Activated CD8-positive, alpha-beta memory T cell treated with anti-CD3 and anti-CD28 coated beads for 48 hours (primary cell): ENCODE measurements at places on chromosomes 3 and 15.
A peak's percentile ranks its signal among the peaks of the same experiment; 100 is the strongest.

GRCh38 chr3:173709026-173709425 lies 311.5 kb downstream of the NLGN1 start:
- DNase-seq = no peak

DNA sequence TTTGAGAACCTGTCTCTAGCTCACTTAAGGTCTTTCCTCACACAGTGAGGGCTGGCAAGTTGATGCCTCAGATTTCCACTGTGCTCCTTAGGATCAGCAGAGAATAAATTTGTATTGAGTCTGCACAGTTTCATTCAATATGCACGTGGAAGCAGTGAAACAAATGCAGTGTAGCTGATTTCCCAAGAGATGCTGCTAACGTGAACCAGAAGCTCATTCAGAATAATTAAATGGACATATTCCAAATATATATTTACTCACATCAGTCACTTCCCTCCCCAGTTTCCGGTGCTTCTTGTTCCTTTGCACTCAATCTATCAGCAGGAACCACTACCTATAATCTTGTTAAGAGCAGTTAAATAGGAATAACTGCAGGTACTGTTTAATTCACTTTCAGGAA lies 86.1 kb downstream of the UNC13C start:
- no peak for DNase-seq

- DNase-seq = no peak
Measured at GRCh38 chr3:98343647-98344507, 9.8 kb upstream of the OR5K4 start.

DNA sequence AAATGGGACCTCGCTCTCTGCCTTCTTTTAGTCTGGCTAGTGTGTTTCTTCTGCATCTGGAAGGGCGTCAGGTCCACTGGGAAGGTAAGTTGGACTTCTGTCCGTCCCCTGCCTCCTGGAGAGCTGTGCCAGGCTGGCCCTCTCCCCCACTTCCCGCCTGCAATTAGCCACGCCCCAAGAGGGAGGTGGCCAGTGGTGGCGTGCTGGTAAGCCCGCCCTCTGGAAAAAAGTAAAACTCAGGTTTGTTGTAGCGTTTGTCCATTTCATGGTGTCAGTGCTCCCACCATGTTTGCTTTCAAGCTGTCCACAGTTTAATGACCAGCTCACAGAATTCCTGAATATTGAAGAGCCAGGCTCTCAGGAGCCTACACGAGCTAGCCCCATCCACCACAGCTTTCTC lies 55.6 kb downstream of the SLC6A6 start:
- no peak for DNase-seq

DNA sequence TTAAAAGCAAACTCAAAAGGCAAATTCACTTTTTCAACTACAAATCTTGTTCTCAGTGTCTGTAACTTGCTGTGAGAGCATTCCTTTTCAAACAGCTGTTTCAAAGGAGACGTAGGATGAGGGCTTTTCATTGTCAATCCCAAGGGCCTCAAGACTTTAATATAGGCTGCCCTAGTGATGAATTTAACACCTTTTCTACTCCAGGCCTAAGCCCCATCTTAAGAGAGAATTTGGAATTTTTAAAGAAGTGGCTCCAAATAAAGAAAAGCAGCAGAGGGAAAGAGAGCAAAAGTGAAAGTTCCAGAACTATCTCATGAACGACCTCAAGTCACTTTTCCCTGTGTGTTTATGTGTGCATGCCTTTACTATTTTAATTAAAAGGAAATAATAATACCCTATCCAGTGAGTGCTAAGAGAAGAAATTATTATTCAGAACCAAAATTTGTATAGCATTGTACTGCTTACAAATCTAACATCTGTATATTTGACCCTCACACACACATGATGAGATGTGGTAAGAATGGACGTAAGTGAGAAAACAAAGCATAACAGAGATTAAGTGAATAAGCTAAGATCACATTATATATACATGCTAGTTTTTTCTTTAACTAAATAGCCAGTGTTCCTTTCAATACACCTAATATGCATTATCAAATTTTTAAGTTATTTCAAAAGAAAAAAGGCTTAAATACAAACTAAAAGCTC lies 196.4 kb downstream of the VGLL3 start:
- no peak for DNase-seq

- DNase-seq = no peak
Measured at GRCh38 chr3:23086831-23087230, 116.3 kb upstream of the UBE2E2 start.

DNA sequence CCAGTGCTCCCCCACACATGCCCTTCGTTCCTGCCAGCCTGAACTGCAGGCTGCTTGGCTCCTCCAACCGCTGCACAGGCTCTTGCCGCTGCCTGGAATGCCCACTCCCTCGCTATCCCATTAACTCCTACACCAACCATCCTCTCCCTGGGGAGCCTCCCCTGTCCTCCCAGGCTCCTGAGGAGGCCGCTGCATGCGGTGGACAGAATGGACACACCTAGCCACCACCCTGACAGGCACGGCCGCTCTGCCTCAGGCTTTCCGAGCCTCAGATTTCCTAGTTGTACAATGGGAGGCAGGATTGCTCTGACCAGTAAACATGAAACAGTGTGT lies 2.3 kb downstream of the PLXNB1 start:
- no peak for DNase-seq

DNA sequence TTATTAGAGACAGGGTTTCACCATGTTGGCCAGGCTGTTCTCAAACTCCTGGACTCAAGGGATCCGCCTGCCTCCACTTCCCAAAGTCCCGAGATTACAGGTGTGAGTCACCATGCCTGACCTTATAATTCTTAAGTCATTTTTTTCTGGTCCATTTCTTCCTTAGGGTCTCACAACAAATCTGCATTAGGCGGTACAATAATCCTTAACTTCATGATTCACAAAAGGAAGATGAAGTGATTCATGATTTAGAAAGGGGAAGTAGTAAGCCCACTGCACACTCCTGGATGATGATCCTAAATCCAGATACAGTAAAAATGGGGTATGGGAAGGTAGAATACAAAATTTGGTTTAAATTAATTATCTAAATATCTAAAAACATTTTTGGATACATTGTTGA lies 45.0 kb upstream of the TKT start:
- DNase-seq = no peak

DNA sequence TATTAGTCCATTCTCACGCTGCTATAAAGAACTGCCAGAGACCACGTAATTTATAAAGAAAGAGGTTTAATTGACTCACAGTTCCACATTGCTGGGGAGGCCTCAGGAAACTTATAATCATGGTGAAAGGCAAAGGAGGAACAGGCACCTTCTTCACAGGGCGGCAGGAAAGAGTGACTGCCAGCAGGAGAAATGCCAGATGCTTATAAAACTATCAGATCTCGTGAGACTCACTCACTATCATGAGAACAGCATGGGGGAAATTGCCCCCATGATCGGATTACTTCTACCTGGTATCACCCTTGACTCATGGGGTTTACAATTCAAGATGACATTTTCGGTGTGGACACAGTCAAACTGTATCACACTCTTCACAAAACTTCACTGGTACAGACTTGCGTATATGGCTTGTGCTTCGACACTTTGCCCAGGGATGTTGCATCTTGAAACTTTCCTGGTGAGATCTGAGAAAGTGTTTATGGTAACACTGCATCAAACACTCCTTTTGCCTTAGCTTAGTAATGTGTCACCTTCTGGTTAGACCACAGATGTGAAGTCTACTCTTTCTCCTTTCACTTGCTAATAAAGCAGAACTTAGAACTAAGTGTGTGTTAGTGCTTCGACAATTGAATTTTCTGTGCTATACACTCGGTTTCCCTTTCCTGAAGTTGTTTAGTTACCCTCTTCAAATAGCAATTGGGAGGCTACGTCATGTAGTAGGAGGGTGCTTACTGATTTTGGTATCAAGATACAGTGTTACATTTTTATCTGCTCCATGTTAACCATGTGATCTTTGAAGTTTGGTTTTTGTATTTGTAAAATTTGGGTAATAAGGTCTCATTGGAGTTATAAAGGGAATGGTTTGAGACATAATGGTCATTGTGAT lies 185.7 kb downstream of the LPP start:
- DNase-seq = peak; percentile 26

GRCh38 chr3:126294211-126294808 lies 62.9 kb downstream of the KLF15 start:
- DNase-seq = no peak

DNA sequence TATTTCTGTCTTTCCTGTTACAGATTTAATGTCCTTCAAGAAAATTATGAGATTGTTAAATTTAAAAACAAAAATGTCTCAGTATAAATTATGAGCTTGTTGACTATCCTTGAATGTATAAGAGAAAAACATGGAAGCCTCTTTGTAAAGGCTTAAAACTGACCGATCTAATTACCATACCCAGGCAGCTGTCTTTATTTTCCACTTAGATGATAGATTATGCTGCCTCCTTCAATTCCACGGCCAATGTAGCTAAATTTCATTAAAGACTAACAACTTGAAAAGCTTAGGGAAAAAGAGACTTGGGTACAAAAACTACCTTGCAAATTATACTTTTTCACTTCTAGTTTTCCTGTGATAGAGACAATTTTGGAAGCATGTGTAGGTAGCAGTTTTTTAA lies 88.3 kb downstream of the ATP10A start:
- no peak for DNase-seq

GRCh38 chr15:38048001-38048455 lies 113.6 kb downstream of the TMCO5A start:
- no peak for DNase-seq

DNA sequence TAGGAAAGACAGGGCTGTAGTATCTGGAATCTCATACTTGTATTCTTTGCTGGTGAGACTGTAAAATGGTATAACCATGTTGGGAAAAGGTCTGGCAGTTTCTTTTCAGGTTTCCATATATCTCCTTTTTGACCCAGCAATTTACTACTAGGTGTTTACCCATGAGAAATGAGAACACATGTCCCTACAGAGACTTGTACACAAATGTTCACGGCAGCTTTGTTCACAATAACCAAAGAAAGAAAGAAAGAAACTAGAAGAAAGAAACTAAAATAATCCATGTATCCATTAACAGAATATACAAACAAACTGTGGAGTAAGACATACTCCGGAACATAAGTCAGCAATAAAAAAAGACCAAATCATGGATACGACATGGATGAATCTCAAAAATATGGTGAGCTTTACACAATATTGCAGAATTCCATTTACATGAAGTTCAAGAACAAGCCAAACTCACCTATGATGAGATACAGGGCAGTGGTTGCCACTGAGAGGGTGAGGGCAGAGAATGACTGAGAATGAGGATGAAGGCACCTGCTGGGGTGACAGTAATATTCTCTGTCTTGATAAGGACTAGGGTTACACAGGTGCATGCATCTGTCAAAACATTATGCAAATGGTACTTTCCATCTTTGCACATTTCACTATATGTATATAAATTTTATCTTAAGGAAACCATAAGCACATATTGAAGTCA lies 2.7 kb downstream of the RFTN1 start:
- no peak for DNase-seq

DNA sequence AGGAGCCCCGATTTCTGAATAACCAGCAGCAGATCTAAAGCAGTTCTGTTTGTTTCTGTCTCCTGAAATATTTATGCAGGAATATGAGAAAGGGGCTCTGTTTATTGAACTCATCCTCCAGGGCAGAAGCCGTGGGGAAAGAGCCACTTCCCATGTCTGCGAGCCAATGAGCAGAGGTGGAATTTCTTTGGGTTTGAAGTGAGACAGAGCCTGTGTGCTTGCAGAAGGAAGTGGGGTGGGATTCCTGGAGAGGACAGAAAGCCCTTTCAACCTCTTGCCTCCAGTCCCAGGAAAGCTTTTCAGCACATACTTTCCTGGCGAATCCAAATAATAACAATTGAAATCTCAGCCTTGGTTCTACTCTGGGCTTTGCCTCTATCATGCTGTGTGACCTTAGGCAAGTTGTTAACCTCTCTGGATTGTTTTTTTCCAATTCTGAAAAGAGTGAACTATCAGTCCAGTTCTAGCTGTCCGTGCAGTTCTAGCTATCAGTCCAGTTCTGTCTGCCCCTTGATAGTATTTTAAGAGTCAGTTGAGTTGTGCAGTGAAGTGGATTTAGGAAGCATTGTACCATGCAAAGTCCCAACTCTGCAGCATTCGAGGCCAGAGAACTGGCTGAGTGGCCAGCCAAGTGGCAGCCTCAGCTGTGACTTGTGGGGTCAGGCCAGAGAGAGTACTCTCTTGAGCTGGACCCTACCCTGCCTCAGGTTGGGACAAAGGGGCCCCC lies 15.9 kb downstream of the CORO2B start:
- no peak for DNase-seq

GRCh38 chr3:172174513-172175253 lies 135.3 kb downstream of the FNDC3B start:
- no peak for DNase-seq

- DNase-seq = no peak
Measured at GRCh38 chr3:193016437-193016901, 98.8 kb upstream of the MB21D2 start.

- no peak for DNase-seq
Measured at GRCh38 chr3:169241991-169242707, 421.4 kb downstream of the MECOM start.

DNA sequence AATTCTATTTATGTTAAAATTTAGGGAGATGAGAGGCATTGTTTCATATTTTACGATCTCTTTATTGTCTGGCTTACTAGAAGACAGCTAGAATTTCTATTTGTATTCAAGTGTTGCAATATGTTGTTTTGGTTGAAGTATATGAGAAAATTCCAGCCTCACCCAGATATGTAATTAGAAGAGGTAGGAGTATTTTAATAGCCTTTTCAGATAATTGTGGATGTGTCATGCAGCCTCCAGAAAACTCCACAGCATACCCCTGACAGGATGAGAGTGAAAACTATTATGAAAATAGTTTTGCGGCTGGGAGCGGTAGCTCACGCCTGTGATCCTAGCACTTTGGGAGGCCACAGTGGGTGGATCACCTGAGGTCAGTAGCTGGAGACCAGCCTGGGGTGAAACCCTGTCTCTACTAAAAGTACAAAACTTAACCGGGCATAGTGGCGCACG lies 21.5 kb upstream of the USP3 start:
- no peak for DNase-seq

- no peak for DNase-seq
Measured at GRCh38 chr15:87669846-87670245, 586.7 kb downstream of the NTRK3 start.

GRCh38 chr3:194534243-194534642 lies 47.4 kb upstream of the ATP13A3 start:
- no peak for DNase-seq

DNA sequence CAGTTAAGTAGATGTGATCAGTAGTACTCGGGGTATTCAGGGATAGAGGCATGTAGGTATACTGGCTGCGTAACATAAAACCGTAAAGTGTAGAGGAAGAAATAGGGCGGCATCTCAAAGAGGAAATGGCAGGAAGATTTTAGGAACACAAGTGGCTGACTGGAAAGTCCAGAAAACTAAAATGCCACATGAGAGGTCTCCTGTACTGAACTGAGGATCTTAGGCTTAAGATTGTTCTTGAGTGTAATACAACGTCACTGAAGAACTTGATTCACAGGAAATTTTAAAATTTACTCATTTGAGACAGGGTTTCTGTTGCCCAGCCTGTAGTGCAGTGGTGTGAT lies 2.3 kb upstream of the LMLN start:
- no peak for DNase-seq
